ENCODE measurements at places on chromosomes 6 and 20.

GRCh38 chr6:148885925-148886845 lies 139.4 kb downstream of the UST start:
- DNase-seq: no peak

GRCh38 chr6:98640366-98640765 lies 194.0 kb upstream of the POU3F2 start:
- DNase-seq: no peak

DNA sequence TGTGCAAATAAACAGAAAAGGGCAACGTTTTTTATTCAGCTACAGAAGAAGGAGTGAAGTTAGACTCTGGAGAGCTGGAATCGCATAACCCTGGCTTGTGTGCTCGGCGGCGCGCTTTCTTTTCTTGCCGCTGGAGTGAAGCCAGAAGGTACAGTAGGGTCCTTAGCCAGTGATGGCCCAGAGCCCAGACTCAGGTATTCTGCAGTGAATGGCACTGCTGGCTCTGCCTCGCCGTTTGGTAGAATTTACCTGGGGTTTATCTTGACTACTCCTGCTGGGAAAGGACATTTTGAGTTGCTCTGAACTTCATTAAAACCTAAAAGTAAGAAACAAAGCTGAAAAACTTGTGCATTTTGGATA lies 56.9 kb upstream of the TIAM2 start:
- DNase-seq: no peak

- no peak for DNase-seq
Observed at GRCh38 chr6:154591234-154591633, 80.7 kb upstream of the CNKSR3 start.

- peak; percentile 38 for DNase-seq
Observed at GRCh38 chr6:26183581-26184366, 96.5 kb downstream of the HFE start.

- no peak for DNase-seq
Observed at GRCh38 chr6:97145691-97146090, 137.3 kb downstream of the MMS22L start.

DNA sequence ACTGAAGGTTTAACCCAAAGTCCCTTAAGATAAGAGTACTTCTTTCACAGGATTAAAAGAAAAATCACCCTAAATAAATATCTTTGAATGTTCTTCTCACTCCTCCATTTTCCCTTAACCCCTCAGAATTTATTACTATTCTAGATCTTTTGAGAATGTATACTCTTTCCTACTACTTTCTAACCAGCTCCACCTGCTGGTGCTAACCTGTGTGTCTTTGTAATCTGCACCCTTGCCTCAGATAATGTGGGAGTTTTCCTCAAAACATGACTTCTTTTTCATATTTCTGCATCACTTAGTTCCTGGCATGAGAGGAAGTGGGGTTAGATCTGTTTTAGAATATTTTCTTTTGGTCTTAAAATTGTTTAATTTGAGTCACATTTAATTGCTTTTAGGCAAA lies 394.2 kb downstream of the BMP2 start:
- DNase-seq: no peak

DNA sequence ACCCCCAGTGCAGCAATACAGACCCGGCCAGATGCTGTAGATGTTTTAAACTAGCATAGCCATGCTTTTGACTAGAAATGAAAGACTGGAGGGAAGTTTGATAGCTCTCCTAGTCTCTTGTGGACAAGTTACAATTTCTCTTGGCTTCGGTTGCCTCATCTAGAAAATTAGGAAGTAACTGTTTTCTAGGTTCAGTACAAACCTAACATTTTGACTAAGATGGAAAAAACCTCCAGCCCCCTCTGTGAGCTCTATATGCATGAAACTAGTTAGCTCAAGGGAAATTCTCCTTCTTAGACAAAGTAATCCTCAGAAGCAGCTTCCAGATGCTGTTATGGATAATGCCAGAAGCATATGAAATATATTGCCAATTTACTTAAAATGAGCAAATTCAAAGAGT lies 86.6 kb downstream of the RNF144B start:
- DNase-seq: no peak

DNA sequence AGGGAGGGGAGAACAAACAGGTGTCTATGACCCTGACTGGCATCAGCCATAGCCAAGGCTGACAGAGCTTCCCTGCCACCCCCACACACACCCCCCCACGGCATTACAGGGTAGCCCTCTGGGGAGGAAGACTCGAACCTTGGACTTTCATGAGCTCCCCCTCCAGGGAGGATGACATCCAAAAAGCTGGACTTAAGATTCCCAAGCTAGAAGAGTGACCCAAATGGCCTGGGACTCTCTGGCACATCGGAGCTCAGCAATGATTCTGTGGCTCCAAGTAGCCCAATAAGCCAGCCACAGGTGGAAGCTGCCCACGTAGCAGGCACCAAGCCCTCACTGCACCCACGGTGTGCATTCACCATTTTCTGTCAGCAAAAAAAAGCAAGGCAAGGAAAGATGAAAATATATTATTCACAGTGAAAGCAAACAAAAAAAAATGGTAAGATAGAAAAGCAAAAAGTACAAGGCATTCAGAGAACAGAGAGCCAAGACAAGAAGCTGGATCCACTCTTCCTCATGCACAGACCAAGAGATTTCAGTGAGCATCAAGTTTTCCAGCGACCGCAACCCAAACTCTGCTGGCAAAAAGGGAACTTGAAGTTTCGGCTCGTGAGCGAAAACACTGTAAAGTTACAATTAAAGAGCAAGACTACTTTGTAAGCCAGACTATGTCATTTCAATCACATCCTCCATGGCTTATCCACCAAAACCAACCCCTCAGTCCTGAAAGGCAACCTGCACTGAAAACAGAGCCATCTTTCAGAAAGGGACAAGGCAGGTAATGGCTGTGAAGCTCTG lies 10.9 kb downstream of the JAG1 start:
- DNase-seq: no peak

GRCh38 chr20:57390604-57391438 lies at the start of gene RBM38:
Gene RBM38 (plus strand): TSS chr20:57391396. CDS start chr20:57391582, 186 bp downstream.
- peak; percentile 68 for DNase-seq

DNA sequence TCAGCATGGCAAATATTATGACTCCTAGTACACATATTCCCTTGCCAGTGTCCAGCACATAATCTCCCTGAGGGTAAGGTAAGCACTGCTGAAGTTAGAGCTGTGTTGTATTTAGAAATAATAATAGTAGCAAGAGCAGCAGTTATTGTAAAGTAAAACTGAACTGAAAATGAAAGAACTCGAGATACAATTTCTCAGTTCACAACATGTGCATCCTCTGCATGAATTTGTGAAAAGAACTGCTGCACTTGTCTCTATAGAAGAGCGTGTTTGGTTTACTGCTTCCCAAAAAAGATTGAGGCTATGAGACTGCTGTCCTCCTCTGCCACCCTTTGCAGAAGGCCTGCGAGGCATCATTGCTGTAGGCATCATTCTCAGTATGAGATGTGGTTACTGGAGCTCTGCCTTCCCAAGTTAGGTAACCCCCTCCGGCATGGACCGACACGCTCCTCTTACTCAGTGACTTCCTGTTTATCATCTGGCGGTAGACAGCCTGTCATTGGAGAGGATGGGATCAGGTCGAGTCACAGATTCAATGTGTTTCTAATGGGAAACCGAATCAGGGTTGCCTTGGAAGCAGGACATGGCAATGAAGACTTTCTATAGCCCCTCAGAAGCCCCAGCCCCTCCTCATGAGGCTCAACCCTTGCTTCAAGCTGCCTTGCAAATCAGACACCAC lies 48.1 kb downstream of the SLC24A3 start:
- no peak for DNase-seq

DNA sequence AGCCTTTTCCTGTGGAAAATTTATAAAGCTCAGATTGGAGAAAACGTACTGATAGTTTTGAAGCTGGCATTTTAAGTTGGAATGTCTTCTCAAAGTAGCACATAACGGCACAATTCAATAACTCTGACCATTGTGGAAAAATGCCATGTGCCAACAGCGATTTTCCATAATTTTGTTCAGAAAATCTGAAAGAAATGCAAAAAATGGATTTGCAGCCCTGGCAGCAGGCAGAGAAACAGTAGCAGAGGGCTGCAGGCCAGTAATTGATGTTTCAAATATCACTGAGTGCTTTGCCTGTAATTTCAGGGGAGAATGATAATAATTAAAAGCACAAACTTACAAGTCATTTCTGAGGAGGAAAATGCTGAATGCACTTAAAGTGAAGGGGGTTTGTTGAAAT lies 507.4 kb downstream of the MAFB start:
- DNase-seq: no peak

GRCh38 chr6:79605968-79606764 lies 25.0 kb upstream of the SH3BGRL2 start:
- no peak for DNase-seq

GRCh38 chr20:36034875-36035274 lies 66.5 kb downstream of the CNBD2 start:
- no peak for DNase-seq

DNA sequence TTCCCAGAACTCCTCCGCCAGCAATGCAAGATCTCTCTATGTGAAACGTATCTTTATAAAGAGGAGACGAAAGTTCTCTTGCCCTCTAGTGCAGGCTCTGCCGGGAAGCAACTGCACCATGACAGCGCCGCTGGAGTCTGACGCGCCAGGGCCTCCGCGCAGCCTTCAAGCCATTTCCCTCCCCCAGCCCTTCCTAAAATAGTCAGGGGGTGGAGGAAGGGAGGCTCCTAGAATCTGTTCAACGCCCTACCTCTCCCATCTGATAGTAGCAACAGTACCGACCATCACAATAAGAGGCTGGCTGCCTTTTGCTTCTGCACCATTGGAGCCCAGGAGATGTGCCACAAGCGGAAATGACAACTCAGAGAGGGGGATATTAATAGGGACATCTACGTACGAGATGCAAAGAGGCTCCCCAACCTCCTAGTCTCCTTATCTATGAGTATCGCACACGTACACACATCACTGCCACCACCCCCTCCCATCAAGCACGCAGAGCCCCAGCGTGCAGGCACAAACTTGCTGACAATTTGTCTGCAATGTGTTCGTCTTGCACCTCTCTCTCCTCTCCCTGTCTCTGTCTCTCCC lies 1.0 kb downstream of the SYNE1 start:
- DNase-seq: no peak

DNA sequence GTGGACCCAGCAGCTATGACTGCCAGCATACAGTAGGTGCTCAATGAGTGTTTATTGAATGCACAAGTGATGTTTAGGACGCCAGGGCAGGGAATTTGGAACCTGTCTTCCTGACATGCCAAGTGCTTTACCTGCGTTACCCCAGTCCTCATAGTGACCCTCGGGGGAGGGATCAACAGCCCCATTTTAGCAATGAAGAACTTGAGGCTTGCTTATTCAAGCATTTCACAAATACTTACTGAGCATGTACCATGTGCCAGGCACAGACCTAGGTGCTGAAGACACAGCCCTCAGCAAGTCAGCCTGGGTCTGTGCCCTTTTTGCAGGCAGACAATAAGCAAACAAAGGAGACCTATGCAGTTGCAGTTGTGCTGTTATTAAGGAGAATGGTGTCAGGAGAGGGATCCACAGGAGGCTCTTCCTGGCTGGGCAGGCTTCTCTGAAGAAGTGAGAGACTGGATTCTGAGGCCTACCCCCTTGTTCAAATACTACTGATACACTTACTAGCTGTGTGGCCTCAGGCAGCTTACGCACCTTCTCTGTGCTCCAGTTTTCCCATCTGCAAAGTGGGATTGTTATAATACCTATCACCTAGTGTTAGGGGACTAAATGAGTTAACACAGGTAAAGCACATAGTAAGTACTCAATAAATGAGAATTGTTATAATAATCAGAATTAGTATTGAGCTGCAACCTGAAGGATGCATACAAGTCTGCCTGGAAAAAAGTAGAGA lies 39.8 kb downstream of the TTLL9 start:
- DNase-seq: no peak

DNA sequence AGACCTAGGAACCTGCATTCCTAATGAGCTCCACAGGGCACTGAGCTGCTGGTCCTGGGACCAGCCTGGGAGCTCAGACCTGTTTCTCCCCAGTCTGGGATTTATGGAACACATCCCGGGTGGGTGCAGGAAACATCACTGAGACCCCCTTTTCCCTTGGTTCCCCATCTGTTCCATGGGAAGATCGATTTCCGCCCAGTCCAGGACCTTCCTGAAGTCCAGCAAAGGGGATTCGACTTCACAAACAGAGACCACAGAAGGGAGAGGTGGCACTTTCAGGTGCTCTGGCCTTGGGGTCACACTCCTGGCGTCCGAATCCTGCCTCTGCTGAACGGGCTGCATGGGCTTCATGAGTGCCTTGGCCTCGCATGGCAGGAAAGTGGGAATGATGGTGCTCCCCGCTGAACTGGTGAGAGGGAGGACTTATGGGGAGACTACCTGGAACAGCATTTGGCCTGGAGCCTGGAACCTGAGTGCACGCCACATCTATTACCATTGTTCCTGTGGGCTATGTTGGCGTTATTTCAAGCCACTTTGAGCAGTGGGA lies 296.3 kb downstream of the TAF4 start:
- DNase-seq: no peak

- no peak for DNase-seq
Observed at GRCh38 chr6:128400875-128401274, 119.5 kb downstream of the PTPRK start.

- no peak for DNase-seq
Observed at GRCh38 chr6:131838051-131838450, 30.2 kb downstream of the ENPP1 start.

GRCh38 chr6:164856138-164856537 lies 453.3 kb downstream of the C6orf118 start:
- no peak for DNase-seq

- no peak for DNase-seq
Observed at GRCh38 chr6:143634486-143634885, 43.3 kb upstream of the PHACTR2 start.

GRCh38 chr6:31586599-31587281 lies 663 bp downstream of the LST1 start:
- DNase-seq: no peak

GRCh38 chr20:3803854-3804253 lies 7.7 kb downstream of the CDC25B start:
- no peak for DNase-seq
